ENCODE measurements at places on chromosomes 11 and 22. TPM values are rescaled to one million over a fixed set of nuclear protein-coding genes. Genes with fewer than 3 reads are reported as not detected.

Gene OR52I1
- not detected for total RNA-seq

Gene DMC1
- total RNA-seq = 2.3 TPM

Gene TECTA
- total RNA-seq = 0.02 TPM

Gene RAG1
- 0.37 TPM for total RNA-seq

Gene CD3D
- not detected for total RNA-seq

Gene ISX
- not detected for total RNA-seq

Gene OR8D1
- not detected for total RNA-seq

Gene NECTIN1
- total RNA-seq = 9.7 TPM

Measured in A549 treated with GW870086 at 1 μM for 4 hours (cell line).